Eye (tissue), 1 donor: ENCODE measurements at places on chromosomes 1 and 21.

- DNase-seq: no peak
These were observed 85.6 kb downstream of the RGS7 start for GRCh38 chr1:241271427-241271826.

DNA sequence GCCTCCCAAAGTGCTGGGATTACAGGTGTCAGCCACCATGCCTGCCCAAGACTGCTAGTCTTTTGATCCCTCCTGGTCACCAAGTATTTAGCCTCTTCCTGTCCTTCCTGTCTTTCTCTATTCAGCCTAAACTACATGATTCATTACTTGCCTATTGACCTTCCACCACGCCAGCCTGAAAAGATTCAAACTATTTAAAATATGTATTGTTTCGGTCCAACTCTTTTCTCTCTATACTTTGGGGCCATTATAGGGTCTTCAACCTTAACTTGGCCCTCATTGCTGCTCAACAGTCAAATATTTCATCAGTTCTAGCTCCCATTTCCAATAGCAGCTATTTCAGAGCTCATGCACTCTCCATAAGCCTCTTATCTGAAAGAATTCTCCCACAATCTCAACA lies 153.0 kb downstream of the TNFSF18 start:
- DNase-seq: no peak

DNA sequence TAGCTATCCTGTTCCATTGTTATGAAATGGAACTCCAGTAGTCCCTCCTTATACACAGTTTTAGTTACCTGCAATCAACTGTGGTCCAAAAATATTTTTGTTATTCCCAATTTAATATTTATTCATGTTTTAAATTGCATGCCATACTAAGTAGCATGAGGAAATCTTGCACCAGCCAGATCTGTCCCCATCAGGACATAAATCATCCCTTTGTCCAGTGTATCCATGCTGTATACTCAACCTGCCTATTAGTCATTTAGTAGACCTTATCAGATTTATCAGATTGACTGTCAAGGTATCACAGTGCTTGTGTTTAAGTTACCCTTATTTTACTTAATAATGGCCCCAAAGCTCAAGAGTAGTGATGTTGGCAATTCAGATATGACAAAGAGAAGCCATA lies 207.9 kb upstream of the DMRTA2 start:
- DNase-seq: no peak

GRCh38 chr21:41767606-41768436 lies 969 bp upstream of the RIPK4 start:
- DNase-seq: peak; percentile 74

- DNase-seq: peak; percentile 85
These were observed 3.7 kb downstream of the KAZN start for GRCh38 chr1:14602136-14602535.

DNA sequence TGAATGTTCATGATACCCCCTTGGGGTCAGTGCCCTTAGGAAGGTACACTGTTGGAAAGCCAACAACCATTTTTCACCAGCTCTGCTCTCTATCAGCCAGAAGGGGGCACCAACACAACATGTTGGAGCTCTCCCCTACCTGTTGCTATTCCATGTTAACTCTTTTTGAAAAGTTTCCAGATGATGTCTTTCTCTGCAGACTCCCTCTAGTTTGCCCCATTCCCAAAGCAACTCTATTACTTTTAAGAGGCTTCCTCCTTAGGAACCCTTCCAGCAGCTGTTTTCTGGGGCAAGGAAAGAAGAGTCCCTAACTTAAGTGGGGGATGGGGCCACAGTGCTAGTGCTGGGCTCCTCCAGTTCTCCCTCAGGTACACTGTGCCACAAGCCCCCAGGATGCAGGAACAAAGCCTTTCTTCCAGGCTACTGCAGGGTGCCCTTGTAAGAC lies 22.9 kb upstream of the NDC1 start:
- peak; percentile 78 for DNase-seq

DNA sequence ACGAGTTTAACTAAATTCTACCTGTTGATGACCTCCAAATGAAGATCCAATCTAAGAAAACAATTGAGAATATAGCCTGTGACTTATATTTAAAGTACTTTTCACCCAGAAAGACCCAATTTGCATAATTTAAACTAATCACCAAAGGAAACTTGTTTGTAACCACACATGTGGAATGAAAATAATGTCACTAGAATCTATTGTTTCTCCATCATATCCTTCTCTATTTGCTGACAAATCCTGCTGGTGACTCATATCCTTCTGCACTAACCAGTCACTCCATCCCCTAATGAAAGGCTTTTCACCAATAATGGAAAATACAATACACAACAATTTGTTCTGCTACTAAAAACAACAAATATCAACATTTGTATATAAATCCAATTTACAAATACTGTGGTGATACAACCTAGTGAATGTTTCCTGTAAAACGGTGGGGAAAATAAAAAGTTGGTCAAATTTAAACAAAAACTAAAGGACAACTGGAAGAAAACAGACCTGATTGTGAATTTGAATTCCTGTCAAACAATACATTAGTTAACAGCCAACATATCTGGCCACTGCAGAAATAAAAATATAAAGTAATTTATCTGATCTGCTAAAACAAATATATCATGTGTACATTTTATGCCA lies 6.5 kb downstream of the PTP4A2 start:
- no peak for DNase-seq

DNA sequence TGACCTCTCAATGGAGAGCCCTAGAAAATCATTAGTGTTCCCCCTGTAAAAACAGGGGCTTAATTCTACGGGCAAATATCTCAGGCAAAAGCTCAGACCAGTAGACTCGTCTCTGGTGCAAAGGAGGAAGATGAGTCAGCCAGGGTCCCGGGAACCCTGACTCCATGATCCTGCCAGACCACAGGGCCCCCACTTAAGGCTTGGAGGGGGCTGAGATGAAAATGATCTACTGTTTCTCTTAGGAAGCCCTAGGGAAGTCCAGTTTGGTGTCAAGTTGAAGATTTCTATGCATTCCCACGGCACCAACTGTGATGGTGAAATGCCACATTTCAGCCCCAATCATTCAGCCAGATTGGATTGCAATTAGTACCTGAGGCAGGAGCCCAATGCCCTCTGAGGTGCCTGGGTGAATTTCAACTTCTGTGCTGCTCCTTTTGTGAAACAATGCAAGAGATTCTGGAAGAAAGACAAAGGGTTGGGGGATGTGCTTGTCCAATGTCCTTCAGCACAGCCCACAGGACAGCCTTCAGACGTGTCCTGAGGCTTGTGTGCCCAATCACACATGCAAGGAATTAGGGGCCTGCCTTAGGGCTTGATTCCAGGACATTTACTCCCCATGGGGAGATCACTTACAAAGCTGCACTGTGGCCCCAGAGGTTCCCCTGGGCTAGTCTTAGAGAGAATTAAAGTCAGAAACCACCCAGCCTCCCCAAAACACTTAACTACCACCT lies 18.1 kb downstream of the NAV1 start:
- peak; percentile 11 for DNase-seq

DNA sequence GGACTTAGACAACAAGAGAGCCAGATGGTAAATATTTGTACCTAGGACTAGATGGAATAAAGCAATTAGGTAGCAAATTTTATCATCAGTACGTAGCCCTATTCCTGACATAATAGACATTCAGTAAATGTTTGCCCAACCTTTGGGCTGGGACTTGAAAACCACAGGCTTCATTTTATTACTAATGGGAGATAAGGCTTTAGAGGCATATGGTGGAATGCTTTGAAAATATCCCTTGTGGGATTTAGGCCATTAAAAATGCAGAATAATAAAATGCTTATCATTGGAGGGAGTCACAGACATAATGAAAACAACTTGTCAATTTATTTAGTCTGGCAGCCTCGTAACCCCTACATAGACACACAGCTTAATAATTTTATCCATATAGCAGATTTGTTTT lies 296.1 kb upstream of the SPAG17 start:
- DNase-seq: no peak

DNA sequence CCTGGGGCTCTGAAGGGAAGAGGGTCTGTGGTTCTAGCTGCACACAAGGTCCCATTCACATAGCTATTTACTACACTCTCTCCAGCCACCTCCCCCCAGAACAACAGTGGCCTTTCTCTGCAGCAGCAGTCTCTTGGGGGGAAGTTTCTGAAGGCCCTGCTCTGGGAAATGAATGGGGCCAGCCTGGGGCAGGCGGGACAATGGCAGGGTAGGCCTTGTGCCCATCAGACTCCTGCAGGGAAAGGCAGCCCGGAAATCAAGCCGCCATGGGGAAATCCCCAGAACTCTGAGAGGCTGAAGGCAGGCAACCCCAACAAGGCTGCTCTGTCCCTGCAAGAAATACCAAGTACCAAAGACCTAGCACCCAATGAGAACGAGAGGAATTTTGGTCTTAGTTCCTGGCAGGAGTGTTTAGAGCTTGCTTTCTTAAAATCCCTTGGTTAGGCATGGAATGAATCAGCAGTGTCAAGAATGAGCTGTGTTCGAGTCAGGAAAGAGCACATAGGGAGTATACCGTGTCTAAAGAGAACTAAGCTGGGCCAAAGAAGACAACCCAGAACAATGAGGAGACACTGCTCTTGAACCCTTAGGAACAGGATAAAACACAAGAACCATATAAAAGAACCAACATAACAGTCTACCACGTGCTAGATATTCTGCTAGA lies 11.3 kb downstream of the ARHGEF11 start:
- DNase-seq: peak; percentile 7

GRCh38 chr1:247906504-247907047 lies 11.2 kb downstream of the OR2W3 start:
- no peak for DNase-seq

DNA sequence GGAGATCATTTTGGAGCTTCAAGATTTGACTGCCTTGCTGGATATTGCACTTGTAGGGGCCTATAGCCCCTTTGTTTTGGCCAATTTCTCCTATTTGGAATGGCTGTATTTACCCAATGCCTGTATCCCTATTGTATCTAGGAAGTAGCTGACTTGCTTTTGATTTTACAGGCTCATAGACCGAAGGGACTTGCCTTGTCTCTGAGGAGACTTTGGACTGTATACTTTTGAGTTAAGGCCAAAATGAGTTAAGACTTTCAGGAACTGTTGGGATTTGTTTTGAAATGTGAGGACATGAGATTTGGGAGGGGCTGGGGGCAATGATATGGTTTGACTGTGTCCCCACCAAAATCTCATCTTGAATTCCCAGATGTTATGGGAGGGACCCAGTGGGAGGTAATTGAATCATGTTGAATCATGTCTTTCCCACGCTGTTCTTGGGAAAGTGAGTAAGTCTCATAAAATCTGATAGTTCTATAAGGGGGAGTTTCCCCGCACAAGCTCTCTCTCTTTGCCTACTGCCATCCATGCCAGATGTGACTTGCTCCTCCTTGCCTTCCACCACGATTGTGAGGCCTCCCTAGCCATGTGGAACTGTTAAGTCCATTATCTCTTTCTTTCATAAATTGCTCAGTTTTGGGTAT lies 276.1 kb downstream of the LMX1A start:
- DNase-seq: no peak

- no peak for DNase-seq
These were observed 255.1 kb downstream of the SDCCAG8 start for GRCh38 chr1:243510928-243511327.

GRCh38 chr1:33583567-33583966 lies 111.1 kb downstream of the ZSCAN20 start:
- DNase-seq: no peak

DNA sequence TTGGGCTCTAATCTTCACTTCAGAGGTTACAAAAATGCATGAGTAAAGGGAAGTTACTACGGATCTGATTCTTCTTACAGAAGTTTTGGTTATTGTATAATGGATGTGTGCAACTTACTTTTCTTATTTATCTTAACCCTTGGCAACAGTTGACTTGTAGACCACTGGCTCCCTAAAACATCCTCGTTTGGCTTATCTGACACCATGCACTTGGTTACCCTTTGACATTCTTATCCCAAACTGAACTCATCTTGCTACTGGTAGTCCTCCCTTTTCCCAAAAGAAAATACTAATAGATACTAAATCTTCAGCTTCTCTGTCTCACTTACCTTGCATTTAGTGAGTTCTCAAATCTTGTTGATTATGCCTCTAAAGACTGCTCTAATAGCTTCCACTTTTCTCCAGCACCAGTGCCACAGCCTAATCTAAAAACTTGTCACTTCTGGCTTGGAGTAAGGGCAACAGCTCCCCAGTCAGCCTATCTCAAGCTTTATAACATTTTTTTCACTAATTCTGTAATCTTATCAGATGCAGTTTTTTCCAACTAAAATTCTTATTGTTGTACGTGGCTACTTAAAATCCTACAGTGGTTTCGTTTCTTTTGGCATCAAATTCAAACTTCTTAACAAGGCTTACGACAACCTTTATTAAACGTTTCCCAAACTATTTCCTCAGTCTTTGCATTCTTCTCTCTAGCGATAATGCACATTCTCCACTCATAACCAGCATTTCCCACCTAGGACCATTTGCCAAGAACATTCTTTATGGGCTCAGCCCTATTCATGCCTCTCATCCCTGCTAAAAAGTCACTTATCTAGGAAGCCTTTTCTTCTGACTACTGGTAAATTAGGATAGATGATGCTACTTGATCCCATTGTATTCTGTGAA lies 204.2 kb downstream of the KCNT2 start:
- no peak for DNase-seq

- DNase-seq: no peak
These were observed 42.0 kb downstream of the LRRN2 start for GRCh38 chr1:204643503-204643902.

GRCh38 chr1:29272147-29272907 lies 36.0 kb downstream of the PTPRU start:
- peak; percentile 33 for DNase-seq

DNA sequence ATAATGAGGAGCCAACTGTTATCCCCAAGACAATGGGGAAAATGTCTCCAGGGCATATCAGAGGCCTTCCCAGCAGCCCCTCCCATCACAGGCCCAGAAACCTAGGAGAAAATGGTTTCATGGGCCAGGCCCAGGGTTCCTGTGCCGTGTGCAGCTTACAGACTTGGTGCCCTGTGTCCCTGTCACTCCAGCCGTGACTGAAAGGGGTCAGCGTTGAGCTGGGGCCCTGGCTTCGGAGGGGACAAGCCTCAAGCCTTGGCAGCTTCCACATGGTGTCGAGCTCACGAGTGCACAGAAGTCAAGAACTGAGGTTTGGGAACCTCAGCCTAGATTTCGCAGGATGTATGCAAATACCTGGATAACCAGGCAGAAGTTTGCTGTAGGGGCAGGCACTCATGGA lies 18.1 kb downstream of the SIPA1L2 start:
- DNase-seq: no peak

- DNase-seq: no peak
These were observed 17.6 kb upstream of the CLIC4 start for GRCh38 chr1:24727501-24728216.

DNA sequence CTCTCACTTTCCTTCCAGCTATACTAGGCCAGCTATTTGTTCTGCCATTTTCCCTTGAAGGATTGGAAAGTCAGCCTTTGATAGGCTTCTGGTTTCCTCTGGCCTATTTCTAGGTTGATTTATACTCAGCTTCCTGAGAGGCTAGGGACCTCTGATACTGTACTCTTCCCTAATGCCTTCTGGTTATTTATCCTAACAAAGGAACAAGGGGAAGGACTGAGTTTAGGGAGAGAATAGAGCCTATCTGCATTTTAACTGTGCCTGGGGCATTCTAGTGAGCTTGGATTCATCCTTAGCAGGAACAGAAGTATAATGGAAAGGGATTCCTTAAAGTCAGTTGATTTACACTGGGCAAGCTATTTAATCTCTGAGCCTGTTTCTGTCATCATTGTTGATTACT lies 11.8 kb upstream of the TMEM39B start:
- no peak for DNase-seq
